ENCODE measurements at places on chromosomes 2 and 18.

- DNase-seq: no peak
These were observed 17.3 kb upstream of the EPC2 start for GRCh38 chr2:148627224-148627623.

GRCh38 chr2:200338692-200339091 is 32.2 kb downstream of the SPATS2L start:
- no peak for DNase-seq

- DNase-seq: no peak
These were observed 108.4 kb downstream of the ZEB2 start for GRCh38 chr2:144411473-144411872.

- no peak for DNase-seq
These were observed 19.7 kb upstream of the SCG2 start for GRCh38 chr2:223621901-223622300.

GRCh38 chr2:190415794-190416775 is 7.9 kb downstream of the MFSD6 start:
- DNase-seq: no peak

- DNase-seq: no peak
These were observed 260.5 kb downstream of the DYSF start for GRCh38 chr2:71713581-71714580.

GRCh38 chr18:10851824-10852319 is 297.5 kb downstream of the PIEZO2 start:
- DNase-seq: peak; percentile 29

DNA sequence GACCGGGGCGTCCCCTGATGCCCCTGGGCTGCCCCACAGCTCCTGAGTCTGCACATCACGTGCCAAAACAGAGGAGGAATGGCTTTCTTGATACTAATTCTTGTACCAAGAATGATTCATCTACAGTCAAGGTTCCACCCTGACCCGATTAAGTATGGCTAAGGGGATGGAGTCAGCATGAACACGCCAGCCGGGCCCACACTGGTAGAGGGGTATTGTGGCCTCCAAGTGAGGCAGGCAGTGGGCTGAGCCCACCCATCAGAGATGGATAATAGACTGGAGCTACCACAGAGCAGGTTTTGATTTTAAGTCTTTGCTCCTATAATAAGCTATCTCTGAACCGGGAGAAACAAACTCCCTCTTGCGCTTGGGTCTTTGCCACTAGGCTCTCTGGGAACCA is 17.9 kb upstream of the GNAL start:
- DNase-seq: no peak

- DNase-seq: no peak
These were observed 63.0 kb downstream of the WDR75 start for GRCh38 chr2:189504238-189504637.

DNA sequence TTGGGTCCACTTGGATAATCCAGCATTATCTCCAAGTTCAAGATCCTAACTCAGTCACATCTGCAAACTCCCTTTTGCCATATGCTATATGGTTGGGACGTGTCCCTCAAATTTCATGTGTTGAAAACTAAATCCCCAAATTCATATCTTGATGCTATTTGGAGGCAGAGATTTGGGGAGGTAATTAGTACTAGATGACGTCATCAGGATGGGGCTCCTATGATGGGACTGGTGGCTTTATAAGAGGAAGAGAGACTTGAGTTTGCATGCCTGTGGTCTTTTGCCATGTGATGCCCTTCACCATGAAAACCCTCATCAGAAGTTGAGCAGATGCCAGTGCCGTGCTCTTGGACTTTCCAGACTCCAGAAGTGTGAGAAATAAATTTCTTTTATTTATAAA is 16.8 kb upstream of the SMAD4 start:
- DNase-seq: no peak

GRCh38 chr2:191582355-191582754 is 95.6 kb upstream of the NABP1 start:
- DNase-seq: peak; percentile 87
